ENCODE measurements at places on chromosomes 12 and 14. TPM values are rescaled to one million over a fixed set of nuclear protein-coding genes. Genes with fewer than 3 reads are reported as not detected.

GRCh38 chr14:74595006-74595735 lies 16.9 kb downstream of the LTBP2 start:
- no peak for DNase-seq

Gene FGF23
- not detected for total RNA-seq

GRCh38 chr14:95614349-95614748 lies 71.9 kb upstream of the TCL1B start:
- DNase-seq = no peak

GRCh38 chr12:59874781-59875180 lies 279.0 kb downstream of the SLC16A7 start:
- DNase-seq = no peak

Gene RASSF9
- not detected for total RNA-seq

- no peak for DNase-seq
Observed at GRCh38 chr14:29716150-29716549, 211.5 kb downstream of the PRKD1 start.

Gene TAS2R43
- not detected for total RNA-seq

DNA sequence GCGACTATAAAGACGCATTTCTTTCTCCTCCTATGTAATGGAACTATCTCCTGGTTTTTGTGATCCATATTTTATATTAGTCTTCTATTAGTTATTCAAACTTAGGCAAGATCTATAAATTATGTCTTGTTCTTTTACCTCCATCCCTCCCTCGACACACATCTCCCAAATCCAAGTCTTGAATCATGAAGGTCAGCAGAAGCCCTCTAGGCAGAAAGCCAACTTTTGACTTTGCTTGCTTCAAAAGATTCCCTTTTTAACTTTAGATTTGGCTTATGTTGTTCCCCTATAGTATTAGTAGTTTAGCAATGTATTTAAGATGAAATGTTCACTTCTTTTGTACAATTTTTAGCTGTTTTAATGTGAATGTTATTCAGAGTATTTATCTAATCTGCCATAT lies 689.8 kb downstream of the SLC6A15 start:
- DNase-seq = no peak
